Stimulated activated CD8-positive, alpha-beta memory T cell treated with anti-CD3 and anti-CD28 coated beads, Interleukin-15, amount 100 ng/mL, for 48 hours (primary cell): ENCODE measurements at places on chromosomes 16 and 17.

GRCh38 chr17:81437191-81437651 is 42.0 kb downstream of the BAHCC1 start:
- DNase-seq: no peak

- no peak for DNase-seq
Observed at GRCh38 chr16:57279780-57280638, 4.5 kb downstream of the PLLP start.

GRCh38 chr17:14750866-14751265 is 450.0 kb downstream of the HS3ST3B1 start:
- no peak for DNase-seq

DNA sequence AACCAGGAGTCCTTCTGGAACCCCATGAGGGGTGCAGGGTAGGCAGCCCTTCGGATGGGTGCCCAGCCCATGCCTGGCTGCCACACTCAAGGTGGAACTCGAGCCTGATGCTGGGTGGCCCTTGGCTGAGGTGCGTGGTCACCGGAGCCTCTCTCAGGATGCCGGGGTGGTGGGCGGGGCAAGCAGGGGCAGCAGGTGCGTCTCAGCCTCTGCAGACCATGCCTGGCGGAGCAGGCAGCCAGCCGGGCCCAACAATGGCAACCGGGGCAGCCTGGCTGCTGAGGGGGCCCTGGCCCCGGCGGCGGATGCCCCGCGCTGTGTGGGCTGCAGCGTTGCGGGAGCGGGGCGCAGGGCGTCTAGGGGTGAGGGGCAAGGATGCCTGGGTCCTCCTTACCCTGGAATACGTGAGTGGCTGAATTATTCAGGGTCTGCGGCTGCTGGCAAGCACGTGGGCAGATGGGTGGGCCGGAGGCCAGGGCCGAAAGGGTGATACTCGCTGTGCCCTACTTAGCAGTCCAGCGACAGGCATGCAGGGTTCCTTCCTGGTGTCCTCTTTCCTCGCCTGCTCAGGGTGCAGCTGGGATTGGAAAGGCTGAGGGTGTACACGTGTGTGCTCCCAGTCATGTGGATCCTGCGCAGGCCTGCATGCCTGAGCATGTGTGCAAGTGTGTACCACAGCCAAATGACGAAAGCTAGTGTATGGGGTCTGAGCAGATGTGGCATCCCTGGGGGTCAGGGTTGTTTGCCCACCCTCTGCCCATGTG is 14.6 kb downstream of the MYO15A start:
- DNase-seq: no peak

DNA sequence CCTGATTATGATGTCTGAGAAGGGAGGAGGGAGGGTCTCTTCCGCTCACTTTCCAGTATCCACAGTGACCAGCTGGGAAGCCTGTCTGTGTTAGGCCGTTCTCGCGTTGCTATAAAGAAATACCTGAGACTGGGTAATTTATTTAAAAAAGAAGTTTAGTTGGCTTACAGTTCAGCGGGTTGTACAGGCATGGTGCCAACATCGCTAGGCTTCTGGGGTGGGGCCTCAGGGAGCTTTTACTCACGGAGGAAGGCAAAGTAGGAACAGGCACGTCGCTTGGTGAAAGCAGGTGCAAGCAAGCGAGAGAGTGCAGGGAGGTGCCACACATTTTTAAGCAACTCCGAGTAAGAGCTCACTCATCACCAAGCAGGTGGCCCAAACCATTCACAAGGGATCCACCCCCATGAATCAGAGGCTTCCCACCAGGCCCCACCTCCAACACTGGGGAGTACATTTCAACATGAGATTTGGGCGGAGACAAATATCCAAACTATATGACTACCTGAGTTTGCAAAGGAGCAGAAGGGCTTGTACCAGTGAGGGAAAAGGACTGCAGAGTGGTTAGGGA is 137.5 kb downstream of the CCDC182 start:
- DNase-seq: no peak

DNA sequence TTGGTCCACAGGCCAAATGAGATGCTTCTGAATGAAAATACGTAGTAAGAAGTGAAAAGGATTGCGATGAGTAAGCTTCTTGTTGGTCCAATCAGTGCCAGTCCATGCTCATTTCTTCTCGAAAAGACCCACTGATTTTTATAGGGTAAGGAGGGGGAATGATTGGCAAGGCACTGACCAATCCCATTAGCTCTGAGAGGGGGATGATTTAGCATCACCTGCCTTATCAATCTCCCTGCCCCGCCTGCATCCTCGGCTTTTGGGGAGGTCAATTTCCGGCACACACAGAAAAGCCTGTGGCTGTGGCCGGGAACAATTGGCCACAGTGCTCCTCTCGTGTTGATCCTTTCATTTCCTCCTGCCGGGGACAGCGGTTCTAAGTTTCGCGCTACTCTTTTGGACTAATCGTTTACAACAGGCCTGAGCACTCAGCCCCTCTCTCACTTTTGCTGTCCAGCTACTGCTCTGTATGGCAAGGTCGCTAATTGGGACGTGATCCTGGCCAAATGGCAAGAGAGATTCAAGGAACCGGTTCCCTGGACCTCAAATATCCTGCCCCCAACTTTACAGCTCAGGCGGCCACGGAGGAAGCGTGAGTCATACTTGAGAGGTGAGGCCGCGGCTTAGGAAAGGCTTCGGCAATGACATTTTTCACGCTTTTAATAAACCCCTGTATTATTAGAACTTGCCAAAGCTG is 43.1 kb downstream of the TBX4 start:
- no peak for DNase-seq

DNA sequence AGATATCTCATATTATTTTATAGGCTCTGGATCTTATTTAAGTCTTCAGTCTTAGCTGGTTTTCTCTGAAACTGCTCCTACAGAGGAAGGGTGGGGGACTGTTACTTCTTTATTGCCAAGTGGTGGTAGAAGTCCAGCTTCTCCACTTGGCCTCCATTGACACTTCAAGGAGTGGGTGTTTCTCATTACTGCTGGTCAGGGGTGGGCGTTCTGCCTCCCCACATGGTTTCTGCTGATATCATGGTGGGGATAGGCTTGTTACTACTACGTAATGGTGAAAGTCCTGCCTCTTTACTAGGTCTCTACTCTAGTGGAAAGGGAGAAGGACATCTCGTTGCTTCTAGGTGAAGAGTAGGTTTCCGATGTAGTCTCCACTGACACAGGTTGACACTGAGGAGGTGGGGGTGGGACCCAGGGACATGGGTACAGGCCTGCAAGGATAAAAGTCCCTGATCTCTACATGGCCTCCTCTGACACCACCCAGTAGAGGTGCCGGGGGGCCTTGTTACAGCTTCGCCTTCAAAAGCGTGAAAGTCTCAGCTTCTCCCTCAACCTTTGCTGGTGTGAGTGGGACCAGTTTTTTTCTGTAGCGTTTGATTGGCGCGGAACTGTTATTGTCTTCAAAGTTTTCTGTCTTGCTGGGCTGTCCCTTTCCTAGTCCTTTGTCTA is 20.3 kb downstream of the PRAC1 start:
- DNase-seq: no peak

- DNase-seq: no peak
Observed at GRCh38 chr17:60601447-60602384, 1.7 kb downstream of the PPM1D start.

DNA sequence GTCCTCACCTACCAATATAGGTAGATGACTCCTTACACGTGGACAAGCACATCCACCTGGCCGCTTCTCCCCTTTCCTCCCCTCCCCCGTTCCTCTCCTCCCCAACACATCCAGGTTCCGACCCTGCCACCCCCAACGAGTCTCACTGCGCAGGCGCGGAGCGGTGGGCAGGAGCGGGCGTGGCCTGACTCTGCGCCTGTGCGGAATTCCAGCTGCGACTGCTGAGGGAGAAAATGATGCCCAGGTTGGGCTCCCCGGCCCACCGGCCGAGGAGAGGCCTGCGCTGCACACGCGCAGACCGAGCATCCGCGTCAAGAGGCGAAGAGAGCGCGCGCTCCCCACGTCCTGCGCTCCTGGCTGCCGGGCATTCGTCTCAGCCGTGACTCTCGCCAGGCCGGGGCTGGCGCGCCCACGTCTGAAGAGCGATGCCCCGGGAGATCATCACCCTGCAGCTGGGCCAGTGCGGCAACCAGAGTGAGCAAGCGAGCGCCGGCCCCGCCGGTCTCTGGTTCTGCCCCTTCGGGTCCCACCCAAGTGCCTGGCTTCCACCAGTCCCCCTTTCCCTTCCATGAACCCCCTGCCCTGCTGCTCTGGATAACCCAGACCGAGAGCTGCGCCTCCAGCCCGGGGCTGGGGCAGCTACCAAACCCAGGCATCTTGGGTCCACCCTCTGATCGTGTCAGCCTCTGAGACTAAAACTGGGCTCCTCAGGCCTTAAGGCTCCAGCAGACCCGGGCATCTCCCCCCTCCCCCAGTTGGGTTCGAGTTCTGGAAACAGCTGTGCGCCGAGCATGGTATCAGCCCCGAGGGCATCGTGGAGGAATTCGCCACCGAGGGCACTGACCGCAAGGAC is at the start of gene TUBG2:
TUBG2 (plus strand) TSS at position 206 of the 853 bp plus-strand sequence; CDS start at position 426, 220 bp downstream.
- peak; percentile 70 for DNase-seq

DNA sequence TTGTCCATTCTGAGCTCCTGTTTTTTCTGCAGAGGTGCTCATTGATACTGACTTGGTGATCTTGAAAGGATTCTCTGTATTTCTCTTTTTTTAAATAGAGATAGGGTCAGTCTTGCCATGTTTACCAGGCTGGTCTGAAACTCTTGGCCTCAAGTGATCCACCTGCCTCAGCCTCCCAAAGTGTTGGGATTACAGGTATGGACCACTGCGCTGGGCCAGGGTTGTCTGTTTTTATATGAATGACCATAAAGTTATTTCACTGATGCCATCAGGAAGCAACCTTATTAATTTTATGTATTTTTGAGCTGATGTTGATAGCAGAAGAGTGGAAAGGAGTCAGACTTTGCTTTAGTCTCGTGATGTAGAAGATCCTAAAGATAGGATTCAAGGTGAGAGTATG is 35.7 kb upstream of the METTL9 start:
- no peak for DNase-seq

GRCh38 chr16:1645914-1646525 is 32.1 kb upstream of the JPT2 start:
- DNase-seq: no peak

DNA sequence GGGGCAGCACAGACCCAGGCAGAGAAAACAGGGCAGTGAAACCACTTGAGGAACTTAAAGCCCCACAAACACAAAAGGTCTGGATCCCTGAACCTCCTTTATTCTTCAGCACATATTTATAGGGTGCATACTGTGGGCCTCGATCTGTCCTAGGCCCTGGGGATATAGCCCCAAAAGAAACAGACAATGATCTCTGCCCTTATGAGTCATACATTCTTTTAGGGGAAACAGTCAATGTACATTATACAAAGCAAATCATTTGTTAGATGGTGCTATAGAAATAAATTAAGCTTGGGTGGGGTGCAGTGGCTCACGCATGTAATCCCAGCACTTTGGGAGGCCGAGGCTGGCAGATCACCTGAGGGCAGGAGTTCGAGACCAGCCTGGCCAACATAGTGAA is 10.0 kb upstream of the HES7 start:
- DNase-seq: no peak

GRCh38 chr16:77869997-77870813 is 81.8 kb downstream of the VAT1L start:
- DNase-seq: no peak

GRCh38 chr17:859824-860195 is 77.7 kb downstream of the MRM3 start:
- no peak for DNase-seq

DNA sequence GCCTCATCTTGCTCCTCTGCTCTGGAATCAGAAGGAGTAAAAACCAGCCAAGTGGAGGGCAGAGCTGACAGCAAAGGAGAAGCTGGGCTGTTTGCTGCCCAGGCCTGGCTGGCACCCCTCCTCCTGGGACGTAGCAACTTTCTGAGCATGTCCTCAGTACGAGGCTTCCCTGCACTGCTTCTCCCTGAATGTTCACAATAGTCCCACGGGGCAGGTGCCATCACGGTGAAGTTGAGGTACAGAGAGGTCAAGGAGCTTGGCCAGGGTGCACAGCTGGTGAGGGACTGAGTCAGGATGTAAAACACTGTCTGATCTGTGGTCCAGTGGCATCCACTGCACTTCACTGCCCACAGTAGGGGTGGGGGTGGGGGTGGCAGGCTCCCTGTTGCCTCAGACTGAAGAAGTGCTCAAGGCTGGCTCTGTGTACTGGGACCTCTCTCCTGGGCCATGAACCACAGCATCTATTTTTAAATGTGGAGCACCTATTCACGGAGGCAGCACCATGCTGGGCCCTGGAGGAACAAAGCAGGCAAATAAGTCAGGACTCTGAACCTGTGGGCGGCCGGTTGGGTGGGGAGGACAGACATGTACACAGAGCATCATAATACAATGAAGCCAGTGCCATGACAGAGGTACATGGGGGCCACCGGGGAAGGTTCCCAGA is 369.5 kb downstream of the SEC14L1 start:
- no peak for DNase-seq

- no peak for DNase-seq
Observed at GRCh38 chr17:61325382-61326073, 74.1 kb upstream of the TBX2 start.

GRCh38 chr17:16254773-16255400 is 37.9 kb downstream of the PIGL start:
- DNase-seq: no peak

- no peak for DNase-seq
Observed at GRCh38 chr17:49878931-49879904, 31.3 kb upstream of the TAC4 start.

DNA sequence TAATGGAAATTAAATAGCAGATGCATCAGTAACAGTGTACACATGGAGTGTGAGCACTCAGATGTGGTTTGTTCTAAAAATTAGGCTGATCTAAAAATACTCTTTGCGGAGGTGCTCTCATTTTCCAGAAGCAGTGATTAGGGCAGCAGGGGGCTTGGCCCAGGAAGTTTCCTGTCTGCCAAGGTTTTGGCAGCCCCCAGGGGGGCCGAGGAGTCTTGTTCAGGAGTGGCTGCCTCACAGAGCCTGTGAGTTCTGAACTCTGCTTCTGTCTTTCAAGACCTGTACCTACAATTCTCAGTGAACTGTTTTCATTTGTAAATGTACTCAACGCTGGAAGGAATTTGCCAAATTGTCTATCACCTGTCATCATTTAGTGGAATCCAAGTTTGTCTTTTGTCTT is 388.4 kb upstream of the CDH11 start:
- no peak for DNase-seq
